Fibroblast of the aortic adventitia (primary cell): ENCODE measurements at places on chromosomes 12 and 14. TPM values are rescaled to one million over a fixed set of nuclear protein-coding genes. Genes with fewer than 3 reads are reported as not detected.

The FOXG1 gene
- total RNA-seq: 0.63 TPM in 1 of 2 replicates, not detected in the other

The NUP107 gene
- total RNA-seq: 51.8 and 83.7 TPM in 2 replicates

The OTOGL gene
- 0.16 and 0.27 TPM in 2 replicates for total RNA-seq

The OGFOD2 gene
- 10.3 and 21.4 TPM in 2 replicates for total RNA-seq

The GPD1 gene
- total RNA-seq: 0.36 TPM in 1 of 2 replicates, not detected in the other

The SLCO1B1 gene
- not detected in 2 replicates for total RNA-seq

The ESRRB gene
- total RNA-seq: not detected in 2 replicates
